GM18507 (cell line): ENCODE measurements at places on chromosomes 6 and 20.

- peak; percentile 28 for DNase-seq
These were observed 1.3 kb upstream of the LRRC1 start for GRCh38 chr6:53793318-53794136.

GRCh38 chr6:135014353-135014832, 40.2 kb downstream of the HBS1L start:
- no peak for DNase-seq

GRCh38 chr6:82083646-82084045, 163.9 kb downstream of the IBTK start:
- no peak for DNase-seq

DNA sequence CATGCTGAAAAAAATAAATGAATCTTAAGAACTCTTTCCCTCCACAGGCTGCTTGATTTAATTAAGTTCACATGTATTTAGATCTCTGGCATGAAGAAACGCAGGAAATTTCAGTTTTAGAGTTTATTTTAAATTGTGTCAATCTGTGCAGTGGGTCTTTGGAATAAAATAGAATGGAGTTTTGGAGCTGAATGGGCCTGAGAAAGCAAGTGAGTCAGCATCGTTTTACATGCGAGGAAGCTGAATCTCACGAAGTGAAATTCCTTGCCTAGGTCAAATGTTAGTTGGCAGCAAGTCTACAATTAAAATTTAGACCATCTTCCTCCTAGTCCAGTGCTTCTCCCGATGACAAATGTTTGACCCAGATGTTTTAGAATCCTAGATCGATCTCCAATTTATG, 22.4 kb downstream of the MAP7 start:
- DNase-seq = no peak

DNA sequence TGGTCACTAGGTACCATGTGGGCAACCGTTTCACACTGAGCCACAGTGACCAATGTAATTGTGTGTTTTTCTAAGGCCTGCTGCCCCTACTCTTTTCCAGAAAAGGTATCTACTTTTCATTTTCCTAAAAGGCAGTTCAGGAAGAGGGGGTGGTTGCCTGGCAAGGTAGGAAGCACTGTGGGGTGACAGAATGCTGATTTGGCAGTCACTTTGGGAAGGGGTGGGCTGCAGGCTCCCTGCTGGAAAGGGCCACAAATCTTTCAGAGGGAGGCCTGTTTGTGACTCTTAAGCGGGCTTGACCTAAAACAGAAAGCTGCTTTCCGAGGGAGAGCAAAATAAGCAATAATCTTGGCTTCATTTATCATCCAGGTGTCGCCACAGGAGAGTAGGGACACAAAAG, 5.2 kb upstream of the NNAT start:
- no peak for DNase-seq

- DNase-seq = no peak
These were observed 46.4 kb downstream of the SASH1 start for GRCh38 chr6:148389086-148389485.

GRCh38 chr20:23820493-23820892, 6.0 kb downstream of the CST2 start:
- DNase-seq = no peak

GRCh38 chr6:45419571-45420082, 41.9 kb upstream of the SUPT3H start:
- DNase-seq = no peak

DNA sequence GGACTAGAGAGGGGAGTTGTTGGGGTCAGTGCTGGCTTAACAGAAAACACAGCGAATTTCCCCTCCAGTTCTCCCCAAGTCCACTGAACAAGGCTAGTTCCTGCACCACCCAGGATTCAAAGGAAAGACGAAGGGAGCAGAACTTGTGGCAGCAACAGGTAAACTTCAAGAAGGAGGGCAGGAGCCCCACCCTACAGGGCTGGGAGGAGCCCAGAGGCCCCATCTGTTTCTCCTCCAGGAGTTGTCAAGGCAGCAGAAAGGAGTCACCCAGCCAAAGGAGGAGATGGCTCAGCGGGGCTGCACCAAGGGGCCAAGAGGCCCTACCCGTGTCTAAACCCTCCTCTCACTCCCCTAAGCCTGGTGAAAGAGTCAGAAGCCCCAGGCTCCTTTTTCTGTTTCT, 1.7 kb downstream of the SAPCD1 start:
- DNase-seq = no peak

- no peak for DNase-seq
These were observed 31.3 kb downstream of the AKIRIN2 start for GRCh38 chr6:87670707-87671106.

DNA sequence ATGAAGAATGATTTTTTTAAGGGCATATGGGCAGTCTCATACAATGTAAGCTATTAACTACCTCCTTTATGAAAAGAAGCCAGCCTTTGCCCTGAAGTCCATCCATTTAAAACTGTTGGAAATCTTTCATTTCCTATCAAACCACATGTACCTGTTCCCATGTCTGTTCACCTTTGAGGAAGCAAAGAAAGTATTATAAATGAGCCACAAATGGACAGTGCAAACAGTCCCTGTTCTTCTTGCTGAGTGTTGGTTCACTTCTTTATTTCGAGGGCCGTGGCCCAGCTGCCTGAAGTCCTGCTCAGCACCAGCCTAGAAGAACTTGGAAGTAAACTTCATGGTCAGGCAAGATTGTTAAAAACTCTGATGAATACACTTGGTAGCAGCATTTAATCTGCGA, 112.4 kb downstream of the TMEM242 start:
- no peak for DNase-seq

DNA sequence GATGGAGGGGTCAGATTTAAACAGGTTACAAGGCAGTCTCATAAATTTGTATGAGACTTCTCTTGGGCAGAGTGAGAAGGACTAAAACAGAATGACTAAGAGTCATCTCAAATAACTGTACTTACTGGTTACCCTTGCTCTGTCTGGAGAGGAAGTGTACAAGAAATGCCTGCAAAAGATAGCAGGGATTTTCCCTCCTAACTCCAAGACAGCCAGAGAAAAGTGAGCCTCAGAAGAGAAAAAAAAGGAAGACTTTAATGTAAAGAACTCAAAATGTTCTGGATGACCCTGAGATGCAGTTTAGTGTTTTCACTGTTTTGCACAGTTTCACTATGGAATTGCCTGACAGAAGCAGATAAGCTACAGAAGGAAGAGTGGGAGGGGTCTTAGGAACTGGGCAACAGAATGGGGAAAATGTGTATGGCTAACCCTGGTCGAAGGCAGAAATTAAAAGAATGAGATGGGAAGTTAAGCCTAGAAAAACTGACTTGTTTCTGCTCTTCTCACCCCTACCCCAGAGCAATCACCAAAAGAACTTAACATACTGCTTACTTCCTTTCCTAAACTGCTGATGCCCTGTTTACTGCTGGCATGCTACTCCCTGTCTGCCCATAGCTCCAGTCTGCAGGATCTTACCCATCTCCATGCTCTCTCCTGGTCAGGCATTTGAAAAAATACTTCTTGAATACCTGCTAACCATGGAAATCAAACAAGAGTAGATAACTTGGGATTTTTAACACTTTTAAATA, 98.1 kb upstream of the MARCKS start:
- DNase-seq = no peak

GRCh38 chr20:57800791-57801430, 91.1 kb upstream of the PMEPA1 start:
- no peak for DNase-seq

DNA sequence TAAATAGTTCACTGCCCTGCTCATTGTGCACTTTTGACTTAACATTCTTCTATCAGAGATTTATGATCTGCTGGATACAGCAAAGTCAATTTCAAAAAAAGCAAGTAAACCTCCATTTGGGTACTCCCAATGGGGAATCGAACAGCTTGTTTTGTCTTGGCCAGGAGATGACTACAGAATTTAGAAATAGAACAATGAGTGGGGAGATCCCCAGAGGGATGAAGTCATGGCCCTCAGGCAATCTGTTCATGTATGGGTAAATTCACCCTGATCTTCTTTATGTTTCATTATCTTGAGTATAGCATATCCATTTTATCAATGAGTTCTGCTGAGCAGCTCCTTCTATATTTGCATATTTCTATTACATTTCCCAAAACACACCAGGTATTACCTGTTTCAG, 1681.9 kb downstream of the HACE1 start:
- no peak for DNase-seq

DNA sequence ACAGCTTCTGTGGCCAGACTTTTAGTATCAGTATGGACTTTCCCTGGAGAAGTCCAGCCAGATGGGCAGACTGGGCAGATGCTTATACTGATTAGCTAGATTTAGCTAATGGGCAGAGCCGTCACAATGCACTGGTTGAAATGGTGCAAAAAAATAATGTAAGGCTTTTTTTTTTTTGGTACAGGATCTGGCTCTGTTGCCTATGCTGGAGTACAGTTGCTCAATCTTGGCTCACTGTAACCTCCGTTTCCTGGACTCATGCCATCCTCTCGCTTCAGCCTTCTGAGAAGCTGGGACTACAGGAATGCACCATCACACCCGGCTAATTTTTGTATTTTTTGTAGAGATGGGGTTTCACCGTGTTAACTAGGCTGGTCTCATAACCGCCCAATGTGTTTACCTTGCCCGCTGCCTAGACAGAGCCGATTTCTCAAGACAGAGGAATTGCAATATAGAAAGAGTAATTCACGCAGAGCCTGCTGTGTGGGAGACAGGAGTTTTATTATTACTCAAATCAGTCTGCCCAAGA, 16.4 kb upstream of the KIFC1 start:
- DNase-seq = no peak

GRCh38 chr20:23381876-23382275, 19.9 kb downstream of the GZF1 start:
- no peak for DNase-seq

- no peak for DNase-seq
These were observed 32.9 kb downstream of the PTCHD4 start for GRCh38 chr6:48078120-48078519.

DNA sequence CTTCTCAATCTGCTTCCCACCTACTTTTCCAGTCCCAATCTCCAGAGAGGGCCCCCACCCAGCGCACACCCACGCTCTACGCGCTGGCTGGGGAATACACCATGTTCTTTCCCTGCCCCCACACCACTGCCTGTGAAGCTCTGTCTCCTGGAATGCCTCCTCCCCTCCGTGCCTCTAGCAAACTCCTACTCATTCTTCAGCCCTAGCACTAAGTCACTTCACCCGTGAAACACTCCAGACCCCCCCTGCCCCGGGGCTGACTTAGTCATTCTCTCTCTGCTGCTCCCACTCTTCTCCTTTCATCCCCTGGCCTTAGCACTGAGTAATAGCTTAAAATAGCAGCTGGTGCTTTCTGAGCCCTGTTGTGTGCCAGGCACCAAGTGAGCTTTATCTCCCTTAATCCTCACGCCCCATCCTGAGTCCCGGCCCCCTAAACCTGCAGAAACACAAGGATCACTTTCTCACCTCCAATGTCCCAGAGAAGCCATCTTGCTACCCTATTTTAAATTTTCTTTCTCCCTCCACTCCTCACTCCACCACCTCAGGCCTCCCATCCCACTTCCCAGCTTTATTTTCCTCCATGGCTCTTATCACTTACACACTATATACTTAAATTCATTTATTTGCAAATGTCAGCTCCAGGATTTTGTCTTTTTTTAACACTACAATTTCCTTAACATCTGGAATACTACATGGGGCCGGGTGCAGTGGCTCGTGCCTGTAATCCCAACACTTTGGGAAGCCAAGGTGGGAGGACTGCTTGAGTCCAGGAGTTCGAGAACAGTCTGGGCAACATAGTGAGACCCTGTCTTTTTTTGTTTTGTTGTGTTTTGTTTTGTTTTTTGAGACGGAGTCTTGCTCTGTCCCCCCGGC, 6.3 kb upstream of the PARD6B start:
- no peak for DNase-seq

GRCh38 chr6:169533301-169534038, 168.4 kb downstream of the WDR27 start:
- DNase-seq = no peak

DNA sequence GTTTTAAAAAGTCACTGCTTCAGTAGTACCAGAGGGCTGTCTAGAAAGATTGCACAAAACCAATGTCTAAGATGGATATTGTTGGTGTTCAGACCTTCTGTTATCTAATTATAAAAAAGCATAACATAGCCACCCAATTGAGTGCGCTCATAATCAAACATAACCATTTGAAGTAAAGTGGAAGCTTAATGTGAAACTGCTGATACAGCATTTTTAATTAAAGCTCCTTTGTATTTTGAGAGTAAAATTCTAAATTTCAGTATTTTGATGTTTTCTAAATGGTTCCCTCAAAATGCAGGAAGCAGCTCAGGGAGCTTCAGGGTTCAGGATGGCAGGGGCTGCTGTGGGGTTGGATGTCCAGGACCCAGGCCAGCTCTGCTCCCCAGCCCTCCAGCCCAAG, 291.8 kb upstream of the ZFP64 start:
- DNase-seq = no peak

DNA sequence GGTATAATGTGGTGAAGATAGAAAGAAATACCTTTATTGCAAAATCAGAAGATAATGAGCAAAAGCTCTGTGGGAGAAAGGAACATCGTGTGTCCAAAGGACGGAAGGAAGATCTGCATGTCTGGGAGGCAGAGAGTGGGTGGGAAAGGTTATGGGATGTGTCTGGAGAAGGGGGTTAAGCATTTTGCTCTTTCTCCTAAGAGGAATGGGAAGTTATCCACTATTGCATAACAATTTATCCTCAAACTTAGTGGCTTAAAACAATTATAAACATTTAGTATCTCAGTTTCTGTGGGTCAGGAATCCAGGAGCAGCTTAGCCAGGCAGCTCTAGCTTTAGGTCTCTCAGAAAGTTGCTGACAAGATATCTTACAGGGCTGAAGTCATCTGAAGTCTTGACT, 229.1 kb upstream of the CITED2 start:
- DNase-seq = no peak

GRCh38 chr6:50992704-50993625, 174.3 kb downstream of the TFAP2B start:
- DNase-seq = no peak

GRCh38 chr6:51844336-51844735, 243.1 kb downstream of the PKHD1 start:
- no peak for DNase-seq

GRCh38 chr6:113584767-113585166, 272.4 kb upstream of the MARCKS start:
- no peak for DNase-seq

DNA sequence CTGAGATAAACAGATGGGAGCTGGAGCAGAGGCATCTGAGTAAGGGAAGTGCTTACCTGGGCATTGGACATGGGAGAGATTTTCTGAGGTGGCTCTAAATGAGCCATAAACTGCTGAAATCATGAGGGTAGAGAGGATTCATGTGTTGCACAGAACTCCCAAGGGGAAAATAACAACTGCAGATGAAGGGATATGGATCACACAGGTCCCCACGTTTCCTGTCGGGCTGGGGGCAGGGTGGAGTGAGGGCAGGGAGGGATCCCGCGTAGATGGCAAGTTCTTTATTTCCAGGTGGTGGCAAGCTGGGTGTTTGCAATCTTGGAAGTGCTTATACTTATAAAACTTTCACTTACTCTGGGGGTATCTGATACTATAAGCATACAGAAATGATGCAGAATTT, 422.6 kb upstream of the FLRT3 start:
- no peak for DNase-seq

DNA sequence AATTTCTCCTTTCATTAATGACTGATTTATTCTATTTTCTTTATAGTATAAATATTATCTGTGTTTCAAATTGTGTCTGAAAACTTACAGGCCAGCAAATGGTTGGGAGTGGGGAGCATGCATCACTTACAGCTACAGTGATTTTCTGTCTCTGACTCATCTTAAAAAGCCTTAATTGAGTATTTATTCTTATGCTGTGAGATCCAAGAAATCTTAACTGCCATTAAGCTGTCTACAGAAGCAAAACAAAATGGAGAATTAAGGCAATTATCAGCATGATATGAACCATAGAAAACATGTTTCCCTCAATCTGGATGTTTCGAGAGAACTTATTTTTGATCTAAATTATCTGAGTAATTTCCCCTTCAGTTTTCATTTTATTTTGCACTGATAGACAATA, 831.2 kb downstream of the KIF16B start:
- DNase-seq = no peak

- no peak for DNase-seq
These were observed 50.7 kb upstream of the UTRN start for GRCh38 chr6:144234399-144234798.
